Stimulated activated CD8-positive, alpha-beta memory T cell treated with anti-CD3 and anti-CD28 coated beads, Interleukin-15, amount 100 ng/mL, for 24 hours (primary cell): ENCODE measurements at places on chromosomes 11 and 22.

- no peak for DNase-seq
Measured at GRCh38 chr22:49272546-49273125, 555.0 kb downstream of the BRD1 start.

DNA sequence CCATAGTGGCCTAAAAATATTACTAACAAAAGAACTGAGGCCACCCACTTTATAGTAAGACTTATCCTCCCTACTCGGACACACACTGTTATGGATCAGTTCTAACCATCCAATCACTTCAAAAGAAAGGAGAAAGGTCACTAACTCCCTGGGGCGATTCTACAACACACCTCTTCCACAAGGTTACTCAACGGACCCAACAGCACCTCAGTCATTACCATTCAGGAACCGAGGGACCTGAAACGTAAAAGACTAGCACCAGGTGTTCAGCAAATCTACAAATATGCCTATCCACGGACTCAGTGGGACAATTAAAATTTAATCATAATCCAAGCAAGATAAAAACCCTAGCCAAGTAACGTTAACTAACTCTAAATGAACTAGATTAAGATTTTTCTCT lies 1.6 kb downstream of the HNRNPUL2 start:
- no peak for DNase-seq

DNA sequence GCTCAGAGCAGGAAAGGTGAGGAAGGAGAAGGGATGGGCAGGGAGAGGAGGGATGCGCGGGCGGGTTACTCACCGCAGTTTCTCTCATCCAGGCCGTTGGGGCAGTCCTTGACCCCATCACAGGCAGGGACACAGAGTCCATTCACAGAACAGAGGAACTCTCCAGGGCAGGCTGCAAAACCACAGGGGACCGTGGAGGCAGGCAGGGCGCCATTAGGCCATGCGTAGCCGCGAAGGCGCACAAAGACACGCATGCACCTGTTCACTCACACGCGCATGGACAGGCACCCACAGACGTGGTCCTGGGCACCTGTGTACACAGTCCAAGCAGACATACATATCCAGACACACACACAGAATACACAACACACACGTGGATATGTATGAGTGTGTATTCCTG lies 23.0 kb downstream of the KCTD17 start:
- DNase-seq = no peak

DNA sequence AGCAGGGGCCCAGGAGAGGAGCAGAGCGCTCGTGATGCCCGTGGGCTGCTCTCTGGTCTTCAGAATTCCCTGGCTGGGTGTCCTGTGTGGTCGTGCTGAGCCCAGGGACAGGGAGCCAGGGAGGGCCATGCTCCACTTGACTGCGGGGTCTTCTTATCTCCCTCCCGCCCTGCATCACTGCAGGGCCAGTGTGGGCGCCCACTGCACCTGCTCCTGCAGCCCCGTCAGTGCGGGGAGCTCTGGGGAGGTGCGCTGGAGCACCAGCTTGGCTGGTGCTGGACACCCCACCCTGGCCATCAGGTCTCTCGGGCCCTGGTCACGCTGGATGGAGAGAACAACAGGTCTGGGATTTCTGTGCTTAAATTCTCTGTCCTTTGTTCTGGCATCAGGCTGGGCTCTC lies 31.8 kb downstream of the B3GAT1 start:
- DNase-seq = no peak

DNA sequence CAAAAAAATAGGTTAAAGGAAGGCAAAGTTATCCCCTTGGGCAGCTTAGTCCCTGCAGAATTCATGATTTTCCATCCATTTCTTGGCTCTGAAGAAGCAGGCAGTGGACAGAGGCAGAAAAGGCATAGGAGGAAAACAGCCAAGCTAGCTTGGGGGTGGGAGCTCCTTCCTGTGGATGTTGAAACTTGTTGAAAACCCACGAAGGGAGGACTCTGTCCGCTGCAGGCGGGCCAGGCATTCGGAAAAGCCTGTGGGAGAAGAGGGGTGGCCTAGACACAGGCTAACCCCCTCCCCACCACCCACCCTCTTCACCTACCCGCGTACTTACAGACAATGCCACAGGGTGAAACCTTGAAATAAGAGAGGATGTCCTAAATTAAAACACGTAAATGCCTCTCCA lies 72.1 kb downstream of the C22orf31 start:
- no peak for DNase-seq

DNA sequence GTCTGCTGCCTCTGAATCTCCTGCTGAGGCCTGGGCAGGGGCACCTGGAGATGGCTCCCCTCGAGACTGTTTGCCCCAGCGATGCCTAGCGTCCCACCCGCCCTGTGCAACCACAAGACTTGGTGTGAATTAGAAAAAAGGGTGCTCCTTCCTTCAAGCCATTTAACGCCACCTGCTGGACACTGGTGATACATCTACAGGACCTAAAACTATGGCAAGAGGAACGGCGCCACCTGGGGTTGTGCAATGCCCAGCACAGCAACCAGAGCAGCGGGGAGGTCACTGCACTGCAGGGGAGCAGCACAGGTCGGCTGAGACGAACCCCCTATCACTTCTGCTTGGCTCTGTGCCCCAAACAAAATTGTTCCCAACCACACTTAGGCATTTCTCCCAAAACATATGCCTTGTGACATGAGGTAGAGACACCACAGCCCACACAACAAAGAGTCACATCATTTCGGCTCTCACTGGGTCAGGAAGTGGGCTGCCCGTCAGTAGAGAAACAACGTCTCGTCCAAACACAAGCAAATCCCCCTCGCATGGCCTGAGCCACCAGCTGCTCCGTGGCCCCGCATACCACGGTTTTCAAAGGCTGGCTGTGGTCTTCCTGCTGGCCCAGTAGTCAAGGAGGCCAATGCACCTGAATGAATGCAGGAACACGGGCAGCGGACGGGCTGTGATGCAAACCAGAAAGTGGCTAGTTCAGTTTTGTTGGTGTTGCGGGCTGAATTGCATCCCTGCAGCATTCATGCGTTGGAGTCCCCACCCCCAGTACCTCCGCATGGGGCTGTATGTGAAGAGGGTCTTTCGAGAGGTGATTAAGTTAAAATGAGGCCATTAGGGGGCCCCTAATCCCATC lies 171.9 kb downstream of the SHANK2 start:
- DNase-seq = peak; percentile 2

GRCh38 chr11:34685864-34686263 lies 65.0 kb downstream of the EHF start:
- no peak for DNase-seq

DNA sequence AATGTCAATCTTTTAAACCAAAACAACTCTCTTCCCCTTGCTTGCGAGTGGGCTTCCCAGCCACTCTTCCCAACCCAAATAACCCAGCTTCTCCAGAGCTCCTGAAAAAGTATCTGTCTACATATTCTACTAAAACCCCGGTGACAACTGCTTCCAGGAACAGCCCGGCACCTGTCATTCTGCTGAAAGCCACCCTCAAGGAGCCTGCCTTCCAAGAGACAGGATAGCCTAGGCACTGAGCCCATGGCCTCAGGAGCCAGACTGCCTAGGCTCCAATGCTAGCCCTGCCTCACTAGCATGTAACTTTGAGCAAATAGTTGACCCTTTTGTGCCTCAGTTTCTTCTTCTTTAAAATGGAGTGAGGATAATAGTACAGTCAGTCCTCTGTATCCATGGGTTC lies 459.8 kb downstream of the SOX6 start:
- DNase-seq = no peak

- no peak for DNase-seq
Measured at GRCh38 chr22:27780161-27780575, 21.4 kb downstream of the MN1 start.

- DNase-seq = no peak
Measured at GRCh38 chr11:117961896-117962295, 24.3 kb upstream of the IL10RA start.

- no peak for DNase-seq
Measured at GRCh38 chr11:96706761-96707160, 316.9 kb downstream of the JRKL start.
